Activated CD8-positive, alpha-beta T cell treated with anti-CD3 and anti-CD28 coated beads for 36 hours (primary cell): ENCODE measurements at places on chromosomes 13 and 19.
A peak's percentile ranks its signal among the peaks of the same experiment; 100 is the strongest.

- no peak overlapping the region for H3K27ac ChIP-seq
- H3K27me3 ChIP-seq: no peaks in the 10 kb centered on the region
- no peaks in the 10 kb centered on the region for H3K36me3 ChIP-seq
- no peaks in the 10 kb centered on the region for H3K4me1 ChIP-seq
Measured at GRCh38 chr19:31601855-31602254, 252.6 kb upstream of the TSHZ3 start.

- no peaks in the 10 kb centered on the region for H3K27me3 ChIP-seq
- no peaks in the 10 kb centered on the region for H3K36me3 ChIP-seq
- DNase-seq: no peak
Measured at GRCh38 chr19:14106840-14107239, 10.7 kb downstream of the PRKACA start.

DNA sequence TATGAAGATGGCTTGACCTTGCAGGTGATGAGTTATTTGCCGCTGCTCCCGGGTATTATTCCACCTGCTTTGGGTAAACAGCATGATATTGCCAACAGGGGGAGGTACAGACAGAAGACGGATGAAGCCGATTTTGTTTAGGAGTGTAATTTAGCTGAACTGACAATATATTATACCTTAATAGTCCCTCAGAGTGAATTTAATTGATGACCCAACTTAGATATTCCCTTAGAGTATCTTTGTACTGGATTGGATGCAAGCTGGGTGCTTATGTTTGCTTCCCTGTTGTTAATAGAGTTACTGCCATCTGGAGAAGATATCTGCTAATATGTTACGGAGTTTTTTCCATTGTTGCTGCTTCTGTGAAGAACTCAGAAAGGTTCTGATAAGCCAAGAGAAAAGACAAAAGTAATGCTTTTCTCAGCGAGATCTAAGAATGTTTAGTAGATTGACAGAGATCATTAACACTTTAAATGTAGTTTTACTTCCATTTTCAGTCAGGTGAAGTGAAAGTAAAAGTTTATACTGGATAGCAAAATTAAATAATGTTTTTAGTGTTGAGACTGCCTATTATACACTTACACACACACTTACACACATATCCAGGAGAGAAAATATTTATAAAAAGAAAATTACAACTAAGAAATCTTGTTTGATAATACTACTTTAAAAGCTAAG lies 2220.8 kb upstream of the PCDH20 start:
- H3K4me1 ChIP-seq: no peaks in the 10 kb centered on the region
- peak overlapping the region; percentile 25 for H3K4me3 ChIP-seq
- H3K27me3 ChIP-seq: no peaks in the 10 kb centered on the region
- no peak overlapping the region for H3K27ac ChIP-seq
- no peaks in the 10 kb centered on the region for H3K36me3 ChIP-seq

- no peaks in the 10 kb centered on the region for H3K4me1 ChIP-seq
- no peaks in the 10 kb centered on the region for H3K27me3 ChIP-seq
- no peak overlapping the region for H3K4me3 ChIP-seq
- H3K36me3 ChIP-seq: no peaks in the 10 kb centered on the region
- no peak for DNase-seq
Measured at GRCh38 chr13:112244061-112244460, 132.1 kb upstream of the SPACA7 start.

DNA sequence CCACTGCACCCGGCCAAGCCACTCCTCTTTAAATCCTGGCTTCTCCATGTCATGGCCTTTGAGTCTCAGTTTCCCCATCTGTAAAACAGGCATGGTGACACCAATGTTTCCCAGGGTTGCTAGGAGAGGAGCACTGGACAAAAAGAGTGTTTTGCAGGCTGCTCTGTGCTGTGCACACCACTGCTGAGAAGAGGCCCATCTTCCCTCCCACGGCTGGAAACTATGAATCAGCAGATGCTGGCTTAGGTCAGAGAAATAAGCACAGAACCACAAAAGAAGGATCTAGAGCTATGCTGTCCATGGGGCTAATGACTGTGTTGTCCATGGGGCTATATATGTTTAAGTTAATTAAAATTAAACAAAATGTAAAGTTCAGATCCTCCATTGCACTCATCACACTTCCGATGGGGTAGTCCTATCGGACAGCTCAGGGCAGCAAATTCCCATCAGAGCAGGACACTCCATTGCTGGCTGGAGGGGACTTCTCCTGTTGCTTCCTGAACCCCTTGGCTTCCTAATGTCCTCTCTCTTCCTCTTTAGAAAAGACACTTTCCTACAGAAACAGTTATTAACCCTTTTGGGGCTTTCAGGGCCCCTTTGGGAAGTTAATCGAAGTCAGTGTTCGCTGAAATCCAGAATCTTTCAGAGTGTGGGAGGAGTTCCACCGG lies 37.1 kb downstream of the TSHZ3 start:
- H3K4me1 ChIP-seq: peaks cover 4% of the 10 kb centered on the region
- H3K36me3 ChIP-seq: no peaks in the 10 kb centered on the region
- no peak overlapping the region for H3K27ac ChIP-seq
- peaks cover 12% of the 10 kb centered on the region for H3K27me3 ChIP-seq
- H3K4me3 ChIP-seq: no peak overlapping the region

DNA sequence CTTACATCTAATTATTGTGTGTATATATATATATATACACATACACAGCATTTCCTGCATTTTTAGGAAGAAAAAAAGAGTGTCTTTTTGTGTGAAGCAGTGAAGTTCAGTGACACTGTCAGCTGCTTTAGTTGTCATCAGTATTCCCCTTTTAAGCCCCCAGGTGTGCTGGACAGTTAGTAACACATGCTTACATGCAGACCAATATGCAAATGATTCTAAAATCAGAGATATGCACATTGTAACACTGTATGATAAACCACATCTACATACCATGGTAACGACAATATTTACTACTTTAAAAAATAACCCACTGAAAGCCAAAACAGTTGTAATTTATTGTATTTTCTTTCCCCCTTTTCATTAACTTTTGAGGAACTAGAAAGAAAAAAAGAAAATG lies 16.8 kb downstream of the LHFPL6 start:
- DNase-seq: no peak
- no peaks in the 10 kb centered on the region for H3K4me1 ChIP-seq
- peaks cover 3% of the 10 kb centered on the region for H3K27me3 ChIP-seq
- no peak overlapping the region for H3K4me3 ChIP-seq

- no peaks in the 10 kb centered on the region for H3K36me3 ChIP-seq
- H3K4me1 ChIP-seq: peaks cover 10% of the 10 kb centered on the region
- peak within 1 kb of the TSS; percentile 78 for H3K4me3 ChIP-seq
- peak within 1 kb of the TSS; percentile 76 for H3K27ac ChIP-seq
Measured at GRCh38 chr13:20231839-20232555, at the start of gene GJB6. Gene GJB6 (minus strand): TSS chr13:20232319. CDS start chr13:20223480, 8,839 bp downstream.

- no peaks in the 10 kb centered on the region for H3K27me3 ChIP-seq
- H3K4me3 ChIP-seq: no peak overlapping the region
- DNase-seq: peak; percentile 98
- H3K4me1 ChIP-seq: peaks cover 7% of the 10 kb centered on the region
- H3K27ac ChIP-seq: no peak overlapping the region
Measured at GRCh38 chr19:10580979-10581631, 6.0 kb downstream of the AP1M2 start.

- H3K27me3 ChIP-seq: no peaks in the 10 kb centered on the region
- H3K4me1 ChIP-seq: peaks cover 32% of the 10 kb centered on the region
- H3K4me3 ChIP-seq: no peak overlapping the region
- no peak overlapping the region for H3K27ac ChIP-seq
Measured at GRCh38 chr13:112696869-112697465, 7.1 kb downstream of the ATP11A start.

DNA sequence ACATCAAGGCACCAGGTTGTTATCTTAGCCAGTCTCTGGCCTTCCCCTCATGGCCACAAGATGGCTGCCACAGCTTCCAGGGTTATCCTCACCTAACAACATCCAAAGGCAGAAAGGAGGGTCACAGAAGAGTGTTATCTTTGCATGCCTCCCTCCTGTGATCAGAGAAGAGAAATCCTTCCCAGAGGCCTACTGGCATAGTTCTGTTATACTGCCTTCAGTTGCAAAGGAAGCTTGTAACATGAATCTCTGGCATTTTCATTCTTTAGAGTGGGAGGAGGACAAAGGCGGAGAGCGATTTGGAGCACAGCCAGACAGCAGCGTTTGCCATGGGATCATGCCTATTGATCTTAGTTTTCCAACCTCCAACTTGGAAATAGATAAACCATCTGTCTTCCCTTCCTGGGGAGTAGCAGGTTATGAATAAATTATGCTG lies 135.7 kb downstream of the DNAJC15 start:
- DNase-seq: no peak
- no peak overlapping the region for H3K27ac ChIP-seq
- no peak overlapping the region for H3K4me3 ChIP-seq
- H3K27me3 ChIP-seq: no peaks in the 10 kb centered on the region
- no peaks in the 10 kb centered on the region for H3K4me1 ChIP-seq

DNA sequence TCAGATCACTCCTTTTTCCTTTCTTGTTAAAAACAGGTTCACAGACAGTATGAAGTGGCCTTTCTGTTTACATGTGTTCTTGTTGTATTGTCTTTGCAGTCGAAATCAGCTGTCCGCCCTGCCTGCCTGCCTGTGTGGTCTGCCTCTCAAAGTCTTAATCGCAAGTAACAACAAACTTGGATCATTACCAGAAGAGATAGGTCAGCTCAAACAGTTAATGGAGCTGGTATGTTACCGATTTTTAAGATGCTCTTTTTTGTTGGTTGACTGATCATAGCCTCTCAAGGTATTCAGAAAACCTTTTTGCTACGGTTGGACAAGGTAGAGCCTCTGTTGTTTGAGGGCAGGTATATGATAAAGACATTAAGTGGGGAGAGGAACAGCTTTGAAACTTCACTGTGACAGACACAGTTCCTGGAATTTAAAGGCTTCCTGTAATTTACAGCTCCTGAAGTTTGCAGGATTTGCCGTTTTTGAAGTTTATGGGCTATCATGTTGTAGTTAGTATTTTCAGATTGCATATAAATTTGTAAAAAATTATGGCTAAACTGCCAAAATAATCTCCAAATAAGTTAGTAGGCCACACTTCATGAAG lies 116.1 kb downstream of the LRCH1 start:
- H3K36me3 ChIP-seq: peaks cover 16% of the 10 kb centered on the region
- H3K27ac ChIP-seq: peak overlapping the region; percentile 55

- H3K27me3 ChIP-seq: peaks cover 30% of the 10 kb centered on the region
- DNase-seq: no peak
- no peak overlapping the region for H3K4me3 ChIP-seq
- H3K27ac ChIP-seq: no peak overlapping the region
- no peaks in the 10 kb centered on the region for H3K4me1 ChIP-seq
- H3K36me3 ChIP-seq: no peaks in the 10 kb centered on the region
Measured at GRCh38 chr13:27933580-27934328, 14.0 kb downstream of the PDX1 start.

- no peaks in the 10 kb centered on the region for H3K36me3 ChIP-seq
- peaks cover 19% of the 10 kb centered on the region for H3K4me1 ChIP-seq
- DNase-seq: peak; percentile 89
- peaks cover 55% of the 10 kb centered on the region for H3K27me3 ChIP-seq
- no peak overlapping the region for H3K27ac ChIP-seq
Measured at GRCh38 chr19:55080121-55080967, 4.7 kb downstream of the EPS8L1 start.

DNA sequence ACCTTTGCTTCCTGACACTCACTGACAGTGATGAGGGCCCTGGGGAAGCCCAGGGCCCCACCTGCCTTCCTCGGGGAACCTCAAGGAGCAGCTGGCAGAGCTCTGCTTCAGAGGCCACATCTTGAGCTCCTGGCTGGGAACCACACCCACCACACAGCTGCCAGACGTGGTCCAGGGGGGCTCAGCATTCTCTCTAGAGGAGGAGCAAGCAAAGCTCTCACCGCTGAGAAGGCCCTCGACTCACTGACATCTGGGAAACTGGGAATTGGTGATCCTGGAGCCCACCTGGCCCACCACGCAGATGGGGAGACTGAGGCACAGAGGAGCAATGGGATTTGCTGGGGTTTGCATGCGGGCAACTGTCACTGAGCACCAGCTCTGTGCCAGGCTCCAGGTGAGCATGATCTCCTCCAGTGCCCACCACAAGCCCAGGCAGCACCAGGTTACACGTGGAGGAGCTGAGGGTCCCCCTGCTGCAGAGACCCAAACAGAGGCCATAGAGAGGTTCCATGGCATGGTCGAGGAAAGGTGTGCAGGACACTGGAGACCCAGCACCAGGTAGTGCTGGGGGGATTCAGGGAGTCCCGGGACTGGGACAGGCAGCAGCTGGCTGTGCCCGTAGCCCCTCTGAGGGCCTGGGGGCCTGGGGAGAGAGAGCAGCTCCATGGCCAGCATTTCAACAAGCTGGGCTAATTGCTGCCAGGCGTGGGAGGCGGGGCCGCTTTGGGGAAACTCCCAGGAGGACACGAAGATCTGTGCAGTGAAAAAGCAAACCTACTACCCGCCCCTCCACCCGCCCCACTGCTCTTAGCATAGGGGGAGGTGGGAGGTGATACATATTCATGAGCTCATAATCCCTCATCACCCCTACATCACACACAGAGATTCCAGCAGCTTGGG lies 33.4 kb downstream of the PEPD start:
- no peak for DNase-seq
- no peaks in the 10 kb centered on the region for H3K27me3 ChIP-seq
- no peak overlapping the region for H3K4me3 ChIP-seq
- H3K36me3 ChIP-seq: peaks cover 9% of the 10 kb centered on the region
- no peak overlapping the region for H3K27ac ChIP-seq
- no peaks in the 10 kb centered on the region for H3K4me1 ChIP-seq

DNA sequence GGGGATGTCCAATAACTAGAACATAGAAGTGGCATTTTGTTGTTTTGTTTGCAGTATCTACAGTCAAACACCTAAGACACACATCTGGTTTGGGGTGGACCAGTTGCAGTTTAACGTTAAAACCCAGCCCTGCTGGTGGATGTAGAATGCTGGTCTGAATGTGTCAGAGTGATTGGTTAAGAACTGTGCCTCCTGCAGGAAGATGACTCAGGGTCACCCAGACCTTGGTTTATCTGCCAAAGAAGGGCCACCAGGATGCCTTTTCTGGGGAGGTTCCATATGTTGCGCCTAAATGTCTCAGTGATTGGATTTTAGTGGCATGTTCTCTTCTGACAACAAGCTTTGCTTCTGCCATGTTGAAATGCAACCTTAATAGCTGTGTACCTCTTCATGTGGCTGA lies 23.1 kb downstream of the ZNF536 start:
- H3K36me3 ChIP-seq: no peaks in the 10 kb centered on the region
- DNase-seq: no peak
- no peak overlapping the region for H3K4me3 ChIP-seq

DNA sequence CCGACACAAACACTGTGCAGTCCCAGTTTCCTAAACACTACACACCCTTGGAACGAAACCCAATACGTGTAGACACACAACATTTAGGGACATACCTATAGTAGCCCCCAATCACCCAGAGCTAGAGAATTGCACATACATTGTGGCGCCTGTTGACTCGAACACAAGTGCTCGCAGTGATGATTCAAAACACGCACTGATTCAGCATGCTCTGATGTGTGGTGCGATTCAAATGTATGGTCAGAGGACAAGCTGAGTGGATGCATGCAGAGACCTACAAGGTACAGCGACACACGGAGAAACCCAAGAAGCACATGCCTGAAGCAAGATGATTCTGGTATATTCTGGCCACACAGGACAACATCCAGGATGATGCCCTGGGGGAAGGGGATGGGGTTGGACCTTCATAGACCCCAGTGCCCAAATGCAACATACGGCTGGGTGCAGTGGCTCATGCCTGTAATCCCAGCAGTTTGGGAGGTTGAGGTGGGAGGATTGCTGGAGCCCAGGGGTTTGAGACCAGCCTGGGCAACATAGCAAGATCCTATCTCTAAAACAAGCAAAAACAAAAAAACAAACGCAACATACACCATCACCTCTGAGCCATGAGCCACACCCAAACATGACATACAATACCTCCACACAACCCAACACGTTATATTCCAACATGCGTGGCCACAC lies 997 bp upstream of the KCNN4 start:
- H3K27ac ChIP-seq: peak overlapping the region; percentile 83
- DNase-seq: peak; percentile 61
- peaks cover 19% of the 10 kb centered on the region for H3K36me3 ChIP-seq
- peaks cover 61% of the 10 kb centered on the region for H3K4me1 ChIP-seq
